Cortex of kidney (tissue), 1 donor: ENCODE measurements at places on chromosomes 3 and 15.

DNA sequence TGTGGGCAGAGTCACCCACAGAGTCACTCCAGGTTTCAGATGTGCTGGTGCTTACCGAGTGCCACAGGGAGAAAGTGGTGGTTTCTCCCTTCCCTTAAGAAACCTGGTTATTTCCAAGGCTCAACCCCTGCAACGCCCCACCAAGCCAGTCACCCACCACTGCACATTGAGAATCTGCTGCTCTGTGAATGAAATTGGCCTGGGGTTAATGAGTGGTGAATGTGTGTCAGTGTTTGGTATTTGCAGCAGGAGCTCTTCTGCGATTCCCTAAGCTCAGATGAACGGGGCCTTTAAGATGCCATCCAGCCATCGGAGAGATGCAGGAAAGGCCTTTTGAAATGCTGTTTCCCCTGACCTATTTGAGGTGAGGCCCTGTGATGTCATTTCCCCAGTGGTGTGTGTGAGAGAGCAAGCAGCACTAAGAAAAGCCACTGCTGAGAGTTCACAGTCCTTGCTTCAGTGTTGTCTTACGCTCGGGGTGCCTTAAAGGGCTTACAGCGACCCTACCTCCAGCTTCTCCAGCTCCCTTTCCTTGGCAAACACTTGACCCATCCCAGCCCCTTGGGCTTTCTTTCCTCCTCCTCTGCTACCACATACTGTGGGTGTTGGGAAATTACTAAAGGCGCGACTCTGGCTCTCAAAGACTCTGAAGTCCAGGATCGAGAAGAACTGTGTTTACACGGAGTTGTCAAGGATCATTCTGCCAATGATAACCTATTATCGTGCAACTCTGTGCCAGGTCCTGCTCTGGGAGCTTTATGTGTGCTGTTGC, 68.9 kb downstream of the SMAD3 start:
- DNase-seq: no peak

DNA sequence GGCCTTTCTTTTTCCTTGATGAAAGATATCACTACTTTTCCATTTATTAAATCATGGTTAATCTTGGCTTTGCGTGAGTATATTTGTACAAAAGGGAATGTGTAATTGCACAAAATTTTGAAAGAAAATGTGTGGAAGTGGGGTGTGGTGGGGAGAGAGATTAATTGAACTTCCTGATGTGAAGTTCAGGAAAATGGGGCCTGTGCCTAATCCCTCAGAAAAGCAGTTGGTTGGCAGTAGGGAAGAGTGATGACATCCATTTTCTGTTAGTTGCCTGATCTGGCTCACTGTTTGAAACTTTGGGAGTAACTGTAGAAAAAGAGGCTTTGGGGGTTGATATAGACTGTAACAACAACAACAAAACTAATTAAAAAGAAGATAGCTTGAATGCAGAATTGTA, 10.8 kb upstream of the IL20RB start:
- DNase-seq: no peak

DNA sequence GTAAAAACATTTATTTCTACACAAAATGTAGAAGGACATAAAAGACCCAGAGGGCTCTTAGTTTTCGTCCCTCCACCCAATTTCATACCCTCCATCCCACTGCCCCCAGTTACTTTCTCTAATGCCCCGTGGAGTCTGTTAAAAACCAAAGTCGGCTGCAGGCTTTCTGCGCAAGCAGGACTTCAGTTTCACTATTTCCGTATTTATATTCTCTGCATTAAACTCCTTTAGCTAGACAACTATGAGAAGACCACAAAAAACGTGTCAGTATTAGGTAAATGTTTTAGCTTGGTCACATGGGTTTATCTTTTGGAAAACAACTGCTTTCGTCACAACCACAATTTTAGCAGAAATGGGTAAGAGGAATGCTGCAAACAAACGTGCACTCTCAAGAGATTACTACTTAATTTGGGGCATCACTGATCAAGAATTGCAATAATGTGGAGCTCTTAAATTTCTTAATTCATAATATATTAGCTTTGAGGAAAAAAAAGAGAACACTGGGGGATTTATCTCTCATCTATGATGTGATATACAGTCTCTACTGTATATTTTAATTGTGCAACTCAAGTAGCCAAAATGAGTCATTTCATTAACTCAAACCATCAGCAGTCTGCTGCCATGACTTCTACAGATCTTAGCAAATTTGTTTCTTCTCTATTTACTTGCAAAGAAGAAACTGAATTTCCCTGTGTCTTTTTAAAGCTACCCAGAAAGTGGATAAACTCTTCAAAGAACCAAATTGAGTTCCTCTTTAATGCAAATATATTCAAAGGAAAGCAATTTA, 740 bp upstream of the NSMCE3 start:
- DNase-seq: no peak

DNA sequence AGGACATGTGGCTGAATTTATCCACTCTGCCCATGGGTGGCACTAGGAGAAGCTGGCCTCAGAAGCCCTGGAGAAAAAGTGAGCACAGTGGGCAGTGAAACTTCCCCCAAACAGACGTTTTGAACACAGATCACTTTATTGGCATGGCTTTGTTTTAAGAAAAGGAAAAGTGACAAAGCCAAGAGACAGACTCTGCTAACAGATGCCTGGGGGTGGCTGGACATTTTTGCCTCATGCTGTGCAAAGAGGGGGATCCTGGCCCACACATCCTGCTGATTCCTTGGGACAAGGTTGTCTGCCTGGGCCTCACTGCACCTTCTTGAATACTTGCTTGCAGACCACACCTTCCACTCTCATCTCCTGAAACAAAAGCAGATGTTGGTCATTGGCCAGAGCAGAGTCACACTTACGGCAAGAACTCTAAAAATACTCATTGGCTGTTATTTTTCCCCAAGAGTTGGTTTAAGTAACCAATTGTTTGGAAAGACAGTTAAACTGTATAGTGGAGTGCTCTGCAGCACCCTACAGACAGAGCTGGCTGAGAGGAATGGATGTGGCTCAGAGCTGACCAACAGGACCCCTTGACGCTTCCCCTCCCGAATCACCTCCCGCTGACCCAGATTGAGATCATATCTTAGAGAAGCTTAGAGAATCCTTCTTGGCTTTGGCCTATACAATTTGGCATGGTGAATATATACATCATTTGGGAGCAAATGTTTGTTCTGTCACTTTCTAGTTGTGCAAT, 22.0 kb downstream of the RBP1 start:
- no peak for DNase-seq

DNA sequence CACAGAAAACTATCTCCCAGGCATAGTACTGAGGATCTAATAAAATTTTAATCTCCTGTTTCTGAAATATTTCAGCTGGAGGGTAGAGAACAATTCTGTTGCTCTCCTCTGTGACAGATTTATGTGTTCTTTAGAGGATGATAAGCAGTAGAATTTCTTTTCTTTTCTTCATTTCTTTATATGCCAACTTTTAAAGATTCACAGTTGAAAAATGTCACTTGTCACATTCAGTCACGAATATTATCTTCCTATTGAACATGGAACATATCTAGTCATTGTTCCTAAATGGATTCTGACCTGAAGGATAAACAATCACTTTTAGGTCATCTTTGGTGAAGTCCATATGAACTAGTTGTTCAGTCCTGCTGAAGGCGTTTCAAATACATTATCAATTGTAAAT, 585.5 kb upstream of the DPPA4 start:
- no peak for DNase-seq

DNA sequence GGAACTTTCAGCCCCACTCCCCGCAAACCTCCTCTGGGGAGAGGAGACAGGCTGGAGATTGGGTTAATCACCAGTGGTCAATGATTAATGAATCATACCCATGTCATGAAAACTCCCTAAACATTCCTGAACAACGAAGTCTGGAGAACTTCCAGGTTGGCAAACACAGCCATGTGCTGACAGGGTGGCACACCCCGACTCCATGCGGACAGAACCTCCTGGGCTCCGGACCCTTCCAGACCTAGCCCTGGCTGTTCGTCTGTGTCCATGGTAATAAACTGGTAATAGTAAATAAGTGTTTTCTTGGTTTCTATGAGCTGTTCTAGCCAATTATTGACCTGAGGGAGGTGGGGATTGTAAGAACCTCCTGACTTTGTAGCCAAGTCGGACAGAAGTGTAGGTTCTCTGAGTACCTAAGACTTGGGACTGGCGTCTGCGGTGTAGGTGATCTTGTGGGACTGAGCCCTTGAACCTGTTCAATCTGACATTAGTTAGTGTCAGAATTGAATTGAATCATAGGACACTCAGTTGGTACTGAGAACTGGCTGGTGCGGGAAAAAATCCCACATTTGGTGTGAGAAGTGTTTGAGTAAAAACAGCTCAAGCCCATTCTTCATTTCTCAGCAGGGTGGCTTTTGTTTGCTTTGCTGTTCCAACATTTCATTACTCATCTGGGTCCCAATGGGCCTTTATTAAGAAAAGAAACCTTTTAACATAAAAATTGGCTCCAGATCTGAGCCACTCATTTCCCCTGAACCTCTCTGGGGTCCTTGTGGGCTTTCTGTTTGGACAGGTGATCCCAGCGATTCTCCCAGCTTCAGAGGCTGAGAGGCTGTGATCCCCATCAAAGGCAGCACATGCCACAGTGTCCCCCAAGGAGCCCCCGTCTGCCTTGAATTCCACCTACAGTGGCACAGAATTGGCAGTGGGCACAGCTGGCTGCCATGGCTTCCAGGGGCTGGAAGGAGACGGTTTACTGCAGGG, 151.0 kb downstream of the TJP1 start:
- DNase-seq: no peak
